Cerebellar nuclear complex (tissue), 1 donor: ENCODE measurements at places on chromosomes 11 and 22.

DNA sequence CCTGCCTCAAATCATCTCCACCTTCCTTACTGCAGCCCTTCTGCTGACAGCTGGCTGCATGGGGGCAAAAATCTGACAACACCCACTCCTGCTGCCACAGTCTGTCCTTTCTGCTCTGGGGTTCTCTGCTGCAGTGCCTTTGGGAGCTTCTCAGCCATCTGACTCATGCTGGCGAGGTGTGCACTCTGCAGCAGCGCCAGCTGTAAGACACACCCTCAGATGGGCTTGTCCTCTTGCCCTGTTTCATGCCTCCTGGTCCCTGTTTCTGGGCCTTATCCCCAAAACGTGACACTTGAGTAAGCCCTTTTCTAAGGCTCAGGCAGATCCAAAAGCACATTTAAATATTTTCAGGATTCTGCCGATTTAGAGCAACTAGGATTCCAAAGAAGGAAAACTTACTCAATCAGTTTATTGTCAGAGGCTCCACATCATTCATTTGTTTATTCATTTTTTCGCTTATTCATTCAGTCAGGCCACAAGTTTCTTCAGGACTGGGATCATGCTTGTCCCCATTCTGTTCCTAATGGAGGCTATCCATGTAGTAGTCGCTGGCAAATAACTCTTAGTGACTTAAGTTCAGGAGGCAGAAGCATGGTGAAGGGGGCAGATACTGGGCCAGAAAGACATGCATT, 60.2 kb downstream of the SMIM38 start:
- no peak for DNase-seq

DNA sequence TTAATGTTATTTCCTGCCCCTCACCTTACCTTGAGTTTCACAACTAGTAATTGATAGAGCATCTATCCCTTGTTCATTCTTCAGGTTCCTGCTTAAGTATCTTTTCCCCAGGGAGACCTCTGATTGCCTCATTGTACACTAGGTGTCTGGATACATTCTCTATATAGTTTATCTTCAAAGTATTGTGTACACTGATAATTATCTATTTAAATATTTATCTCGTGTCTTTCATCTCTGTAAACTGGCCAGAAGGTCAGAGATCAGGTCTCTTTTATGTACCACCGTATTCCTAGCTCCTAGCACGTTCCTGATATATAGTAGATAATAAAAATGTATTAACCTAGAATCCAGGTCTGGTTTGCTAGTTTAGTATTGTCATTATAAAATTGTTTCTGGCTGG, 6.4 kb downstream of the TMEM126B start:
- DNase-seq = no peak

DNA sequence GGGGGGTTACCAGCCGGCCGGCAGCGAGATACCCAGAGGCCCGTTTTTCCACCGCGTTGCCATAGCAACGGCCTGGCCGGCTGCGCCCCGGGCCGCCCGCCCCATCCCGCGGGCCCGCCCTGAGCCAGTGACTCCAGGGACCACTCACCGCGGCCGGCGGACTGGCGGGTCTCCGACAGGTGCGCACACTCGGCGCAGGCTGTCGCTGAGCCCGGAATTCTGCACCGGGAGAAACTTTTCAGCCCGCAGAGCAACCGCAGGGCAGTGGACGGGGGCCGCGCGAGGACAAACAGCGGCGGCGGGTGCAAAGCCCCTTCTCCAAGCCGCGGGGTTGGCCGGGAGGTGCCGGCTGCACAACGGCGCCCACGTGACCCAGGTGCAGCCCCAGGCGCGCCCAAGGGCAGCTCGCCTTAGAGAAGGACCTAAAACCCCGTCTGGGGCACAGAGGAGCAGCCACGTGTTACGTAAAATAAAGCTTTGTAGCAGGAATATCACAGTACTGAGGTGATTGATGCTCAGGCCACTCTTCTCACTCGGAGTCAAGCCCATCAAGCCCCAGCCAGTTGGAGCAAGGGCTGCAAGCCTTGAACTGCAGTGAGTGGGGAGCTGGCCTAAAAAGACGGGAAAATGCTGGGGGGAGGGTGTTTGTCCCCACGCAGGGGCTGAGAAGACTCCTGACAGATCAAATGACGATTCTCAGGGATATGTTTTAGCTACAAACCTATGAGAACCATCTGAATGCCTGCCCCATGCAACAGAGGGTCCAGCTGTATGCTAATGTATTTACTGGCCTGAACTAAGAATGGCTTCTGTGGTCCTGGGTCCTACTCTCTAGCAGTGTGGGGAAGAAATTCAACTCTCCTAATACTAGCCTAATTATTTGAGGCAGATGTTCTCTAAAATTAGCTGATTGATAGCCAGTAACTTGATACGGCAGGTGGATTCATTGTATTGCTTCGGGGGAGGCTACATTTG, at the start of gene STK33:
Gene STK33, minus strand, starts transcription at position 294 of the 975 bp plus-strand sequence. CDS start 119,323 bp downstream, outside the sequence.
- peak; percentile 15 for DNase-seq

- no peak for DNase-seq
Measured at GRCh38 chr11:91078221-91078620, 855.4 kb upstream of the CHORDC1 start.

DNA sequence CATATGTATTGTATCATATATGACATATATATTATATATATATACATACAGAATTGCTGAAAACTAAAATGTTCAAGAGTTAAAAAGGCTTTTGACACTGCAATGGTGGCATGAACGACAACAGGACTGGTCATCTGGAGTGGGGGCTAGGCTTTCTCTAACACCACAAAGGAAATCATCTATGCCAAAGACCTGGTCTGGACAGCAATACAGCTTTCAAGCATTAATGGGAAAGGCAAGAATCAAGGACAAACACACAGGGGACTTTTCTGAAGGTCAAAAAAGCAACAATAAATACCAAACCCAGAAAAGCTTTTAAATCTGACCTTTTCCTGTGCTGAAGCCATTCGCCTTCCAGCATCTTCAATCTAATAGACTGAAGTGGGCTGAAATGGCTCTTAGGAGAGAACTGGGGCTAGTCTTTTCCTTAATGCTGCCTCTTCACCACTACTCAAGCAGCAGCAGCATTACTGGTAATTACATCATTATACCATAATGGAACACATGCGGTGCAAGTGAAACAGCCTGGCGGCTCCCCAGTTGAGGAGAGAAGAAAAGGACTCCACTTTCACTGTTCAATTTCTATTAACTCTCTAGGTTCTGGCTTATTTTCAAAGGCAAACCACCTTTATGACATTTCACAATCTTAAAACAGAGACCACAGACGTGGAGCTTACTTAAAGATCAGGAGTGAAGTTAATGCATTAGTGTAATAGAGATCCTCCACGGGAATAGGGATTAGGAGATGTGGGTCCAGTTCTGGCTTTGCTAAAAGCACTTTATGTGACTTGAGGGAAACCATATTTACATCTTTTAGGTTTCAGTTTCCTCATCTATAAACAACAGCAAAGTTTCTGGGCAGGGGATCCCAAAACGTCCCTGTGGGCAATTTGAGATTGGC, 63.0 kb downstream of the GAB2 start:
- no peak for DNase-seq

GRCh38 chr11:128172046-128172878, 415.1 kb downstream of the ETS1 start:
- peak; percentile 2 for DNase-seq

- no peak for DNase-seq
Measured at GRCh38 chr11:99327066-99327465, 306.3 kb downstream of the CNTN5 start.

- no peak for DNase-seq
Measured at GRCh38 chr11:130407978-130408377, 20.4 kb downstream of the ADAMTS8 start.

DNA sequence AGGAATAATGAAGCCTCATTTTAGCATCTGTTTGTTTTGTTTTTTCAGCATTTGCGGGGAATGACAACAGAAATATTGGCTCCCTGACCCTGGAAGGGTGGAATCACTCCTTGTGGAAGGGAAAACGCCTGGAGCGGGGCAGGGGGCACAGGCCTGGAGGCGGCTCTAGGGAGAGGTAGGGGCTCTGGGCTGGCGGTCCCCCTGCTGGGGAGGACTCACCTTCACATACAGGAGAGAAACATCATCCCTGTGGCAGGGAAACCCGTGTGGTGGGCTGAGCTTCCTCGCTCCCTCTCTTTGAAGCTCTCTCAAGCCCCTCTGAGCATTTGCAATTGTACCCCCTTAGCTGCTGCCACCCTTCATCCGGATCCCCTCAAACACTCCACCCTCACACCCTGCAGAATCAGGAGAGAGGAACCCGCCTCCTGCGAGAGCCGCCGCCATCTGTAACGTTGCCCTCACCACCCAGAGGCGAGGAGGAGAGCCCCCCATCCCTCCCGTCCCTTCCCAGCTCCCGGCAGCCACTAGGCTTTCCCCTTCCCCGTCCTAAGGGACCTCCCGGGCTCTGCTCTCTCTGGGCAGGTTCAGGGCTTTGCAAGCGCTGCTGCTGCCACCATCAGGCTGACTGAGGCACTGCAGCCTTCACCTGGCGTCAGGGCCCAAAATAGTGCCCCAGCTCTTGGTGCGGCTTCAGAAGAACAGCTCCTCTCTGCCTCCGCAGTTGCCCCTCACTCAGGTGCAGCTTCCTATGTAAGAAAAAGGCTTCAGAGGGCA, 10.4 kb downstream of the KIRREL3 start:
- no peak for DNase-seq

- no peak for DNase-seq
Measured at GRCh38 chr11:113073290-113073953, 112.2 kb downstream of the NCAM1 start.

- no peak for DNase-seq
Measured at GRCh38 chr11:117186431-117186761, 7.9 kb downstream of the SIDT2 start.

- DNase-seq = no peak
Measured at GRCh38 chr22:31045900-31046538, 35.1 kb upstream of the SMTN start.

- DNase-seq = no peak
Measured at GRCh38 chr11:45092901-45093760, 53.3 kb upstream of the PRDM11 start.

DNA sequence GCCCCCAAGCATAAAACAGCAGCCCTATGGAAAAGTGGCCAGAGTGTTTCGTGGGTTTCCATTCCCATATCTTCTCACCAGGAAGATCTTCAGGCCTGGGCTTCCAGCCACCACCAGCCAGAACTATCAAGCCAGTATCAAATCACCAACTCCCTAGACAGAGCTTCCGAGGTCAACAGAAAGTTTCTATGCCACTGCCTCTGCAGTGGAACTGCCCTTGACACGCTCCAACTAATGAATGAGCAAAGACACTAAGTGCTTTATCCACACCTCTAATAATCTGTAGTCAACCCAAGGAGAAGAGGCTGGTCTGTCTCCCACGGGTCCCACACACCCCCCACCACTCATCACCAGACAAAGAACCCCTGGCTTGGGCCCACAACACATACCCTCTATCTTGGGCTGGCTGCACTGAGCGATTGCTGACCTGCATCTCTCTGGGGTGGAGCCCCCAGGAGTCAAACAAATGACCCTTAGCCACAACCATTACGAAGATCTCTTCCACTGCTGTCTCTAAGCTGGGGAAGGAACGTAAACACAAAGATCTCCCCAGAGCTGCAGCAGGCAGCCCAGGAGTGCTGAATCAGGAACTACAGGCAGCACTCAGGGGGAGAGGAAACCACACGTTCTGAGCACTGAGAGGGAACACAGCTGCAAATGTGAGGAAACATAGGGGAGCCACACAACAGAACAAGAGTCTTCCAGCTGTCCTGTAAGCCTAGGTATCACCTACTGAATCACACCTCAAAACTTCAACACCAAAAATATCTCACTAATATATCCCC, 9.7 kb downstream of the OR5AN1 start:
- DNase-seq = no peak

DNA sequence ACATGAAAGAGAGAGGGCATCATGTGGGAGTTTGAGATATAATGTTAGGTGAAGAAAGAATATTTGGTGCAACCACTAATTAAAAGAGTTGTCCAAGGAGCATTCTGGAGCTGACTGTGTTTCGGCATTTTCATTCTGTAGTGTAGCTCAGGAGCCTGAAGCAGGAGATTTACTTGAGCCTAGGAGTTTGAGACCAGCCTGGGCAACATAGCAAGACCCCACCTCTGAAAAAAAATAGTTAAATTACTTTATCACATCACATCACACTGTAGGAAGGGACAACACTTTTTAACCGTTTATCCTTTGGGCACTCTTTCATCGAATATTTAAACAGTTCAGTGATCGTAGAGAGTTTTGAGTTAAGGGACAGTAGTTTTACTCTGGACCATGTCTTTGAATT, 50.3 kb upstream of the SLC25A18 start:
- no peak for DNase-seq

DNA sequence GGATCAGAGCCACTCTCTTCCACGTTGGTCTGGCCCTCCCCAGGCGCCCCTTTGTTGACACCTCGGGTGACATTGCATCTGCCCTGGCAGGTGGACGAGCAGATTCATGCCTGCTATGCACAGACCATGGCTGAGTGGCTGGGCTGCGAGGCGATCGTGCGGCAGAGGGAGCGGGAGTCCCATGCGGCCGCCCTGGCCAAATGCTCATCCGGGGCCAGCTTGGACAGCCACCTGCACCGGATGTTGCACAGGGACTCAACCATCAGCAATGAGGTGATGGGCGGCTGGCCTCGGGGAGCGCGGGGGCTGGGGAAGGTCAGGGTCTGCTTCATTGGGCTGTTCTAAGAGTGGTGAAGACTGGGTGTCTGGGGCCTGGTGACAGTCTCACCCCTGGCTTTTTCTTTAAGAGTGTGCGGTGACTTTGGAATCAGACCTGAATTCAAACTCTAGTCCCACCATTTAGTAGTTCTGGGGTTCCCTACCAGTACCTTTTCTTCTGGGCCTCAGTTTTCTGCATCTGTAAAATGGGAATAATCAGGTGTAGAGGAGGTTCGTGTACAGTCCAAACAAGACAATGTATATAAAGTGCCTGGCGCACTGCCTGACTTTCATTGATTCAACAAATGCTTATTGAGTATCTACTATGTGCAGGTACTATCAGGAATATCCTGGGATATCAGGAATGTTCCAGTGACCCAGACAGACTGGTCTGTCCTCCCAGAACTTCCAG, 53.0 kb downstream of the LHFPL7 start:
- no peak for DNase-seq

GRCh38 chr11:46363031-46363407, 15.8 kb downstream of the DGKZ start:
- DNase-seq = no peak

DNA sequence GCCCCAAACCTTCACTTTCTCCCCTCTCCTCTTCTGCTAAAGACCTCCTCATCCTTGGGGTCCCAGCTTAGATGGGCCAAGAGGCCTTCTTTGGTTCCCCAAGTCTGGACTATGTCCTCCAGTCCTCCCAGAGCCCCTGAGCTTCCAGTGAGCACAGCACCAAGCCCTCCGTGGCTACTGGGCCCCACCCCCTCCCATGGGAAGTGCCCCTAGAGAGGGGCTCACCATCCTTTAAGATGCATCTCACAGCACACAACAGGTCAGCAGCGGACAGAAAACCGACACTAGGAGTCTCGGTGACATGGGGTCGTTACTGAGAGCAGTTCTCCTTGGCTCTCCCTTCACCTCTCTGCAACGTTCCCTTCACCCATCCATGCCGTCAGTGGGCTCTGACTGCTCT, 2.7 kb downstream of the LRRC32 start:
- no peak for DNase-seq

GRCh38 chr11:80155412-80156017, 714.7 kb upstream of the TENM4 start:
- no peak for DNase-seq

- no peak for DNase-seq
Measured at GRCh38 chr11:20627026-20627425, 27.6 kb downstream of the SLC6A5 start.

- DNase-seq = no peak
Measured at GRCh38 chr11:7021318-7021717, 1.0 kb downstream of the NLRP14 start.

GRCh38 chr11:117610045-117610444, 187.0 kb downstream of the DSCAML1 start:
- no peak for DNase-seq
